Fibroblast of upper back skin (primary cell): ENCODE measurements at places on chromosomes 3 and 15.

DNA sequence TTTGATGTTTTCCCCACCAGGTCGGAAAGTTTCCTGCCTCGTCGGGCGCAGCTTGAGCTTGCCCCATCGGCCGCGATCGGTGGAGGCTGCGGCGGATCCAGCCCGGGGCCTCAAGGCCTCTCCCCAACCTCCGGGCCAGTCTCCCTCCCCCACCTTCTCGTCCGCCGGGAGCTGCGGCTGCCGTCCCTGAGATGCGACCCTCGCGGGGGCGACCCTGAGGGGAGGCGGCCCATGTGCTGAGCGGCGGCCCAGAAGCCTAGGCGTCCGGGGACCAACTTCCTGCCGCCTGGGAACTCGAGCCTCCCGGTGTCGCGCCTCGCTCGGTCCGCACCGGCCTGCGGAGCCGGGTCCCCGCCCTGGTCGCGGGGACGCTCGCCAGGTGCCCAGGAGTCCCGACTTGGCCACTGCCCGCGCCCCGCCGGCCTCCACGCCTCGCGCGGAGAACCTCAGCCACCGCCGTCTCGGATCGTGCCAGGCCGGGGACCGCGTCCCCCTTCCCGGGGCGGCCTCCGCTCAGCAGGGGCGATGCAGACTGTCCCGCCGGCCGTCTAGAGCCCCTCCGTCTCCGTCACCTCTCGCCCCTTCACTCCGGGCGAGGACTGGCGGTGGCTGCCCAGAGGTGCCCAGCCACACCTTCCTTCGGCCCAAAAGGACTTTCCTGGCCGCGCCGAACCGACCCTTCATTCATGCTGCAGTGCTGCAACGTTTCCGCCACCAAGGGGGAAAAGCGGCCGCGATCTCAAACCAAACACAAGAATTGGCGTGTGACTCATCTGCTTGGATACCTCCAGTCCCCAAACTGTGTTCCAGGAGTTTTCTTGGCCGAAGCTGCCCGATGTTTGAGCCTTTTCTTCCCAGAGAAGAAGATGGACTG lies 656 bp downstream of the SLMAP start:
- peak; percentile 62 for DNase-seq

DNA sequence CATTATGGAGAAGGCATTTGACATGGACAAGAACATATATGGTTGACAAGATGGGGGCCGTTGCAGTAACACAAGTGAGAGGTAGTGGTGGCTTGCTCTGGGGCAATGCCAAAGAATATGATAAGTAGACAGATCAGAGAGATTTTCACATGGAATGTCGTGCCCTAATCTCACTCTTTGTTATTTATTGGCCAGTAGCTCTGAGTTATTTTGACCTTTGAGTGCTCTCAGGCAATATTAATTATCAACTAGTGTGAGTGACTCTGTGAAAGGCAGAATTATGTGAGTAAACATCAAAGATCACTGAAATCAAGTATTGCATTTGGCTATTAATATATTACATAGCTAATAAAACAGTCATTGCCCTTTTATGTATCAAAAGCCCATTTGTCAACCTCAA lies 164.9 kb upstream of the ADAMTS9 start:
- DNase-seq, result no peak

- no peak for DNase-seq
These were observed 108.5 kb downstream of the FILIP1L start for GRCh38 chr3:100005665-100006393.

- no peak for DNase-seq
These were observed 31.1 kb downstream of the ADAMTS17 start for GRCh38 chr15:100310513-100311153.

GRCh38 chr3:124631727-124632126 lies 98.5 kb upstream of the UMPS start:
- DNase-seq, result no peak

GRCh38 chr3:113948015-113948917 lies 453 bp downstream of the ZDHHC23 start:
- no peak for DNase-seq

DNA sequence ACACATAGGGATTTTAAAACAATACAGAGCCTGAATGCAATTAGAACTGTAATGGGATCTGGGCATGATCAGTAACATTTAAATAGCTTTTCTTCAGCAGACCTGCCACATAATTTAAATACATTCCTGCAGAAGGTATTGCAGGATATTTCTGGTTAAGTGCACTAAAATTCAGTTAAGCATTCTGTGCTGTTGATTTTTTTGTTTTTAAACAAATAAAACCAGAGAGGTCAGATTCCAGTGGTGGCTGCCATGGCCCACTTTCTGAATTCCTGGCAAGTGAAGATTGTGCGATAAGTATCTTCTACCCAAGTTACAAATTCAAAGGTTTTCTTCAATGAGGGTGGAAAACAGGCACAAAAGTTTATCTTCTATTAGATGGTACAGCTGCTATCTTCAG lies 98.7 kb downstream of the RAP2B start:
- DNase-seq, result no peak

DNA sequence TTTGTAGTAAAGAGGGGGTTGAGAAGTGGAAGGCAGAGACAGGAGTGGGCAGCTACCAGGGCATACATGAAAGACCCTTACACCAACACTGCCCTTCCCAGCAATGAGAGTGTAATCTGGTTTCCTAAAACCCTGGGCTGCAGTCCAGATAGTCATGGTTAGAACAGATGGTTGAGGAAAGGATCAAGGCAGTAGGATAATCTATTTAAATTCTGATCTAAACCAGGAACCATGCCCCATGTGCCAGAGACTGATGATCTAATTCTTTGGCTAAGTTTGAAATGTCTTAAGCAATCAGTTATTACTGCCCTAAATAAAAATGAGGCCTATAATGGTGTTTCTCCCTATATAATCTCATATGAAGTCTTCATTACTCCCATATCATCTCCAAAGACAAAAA lies 59.6 kb downstream of the PRTG start:
- peak; percentile 22 for DNase-seq

DNA sequence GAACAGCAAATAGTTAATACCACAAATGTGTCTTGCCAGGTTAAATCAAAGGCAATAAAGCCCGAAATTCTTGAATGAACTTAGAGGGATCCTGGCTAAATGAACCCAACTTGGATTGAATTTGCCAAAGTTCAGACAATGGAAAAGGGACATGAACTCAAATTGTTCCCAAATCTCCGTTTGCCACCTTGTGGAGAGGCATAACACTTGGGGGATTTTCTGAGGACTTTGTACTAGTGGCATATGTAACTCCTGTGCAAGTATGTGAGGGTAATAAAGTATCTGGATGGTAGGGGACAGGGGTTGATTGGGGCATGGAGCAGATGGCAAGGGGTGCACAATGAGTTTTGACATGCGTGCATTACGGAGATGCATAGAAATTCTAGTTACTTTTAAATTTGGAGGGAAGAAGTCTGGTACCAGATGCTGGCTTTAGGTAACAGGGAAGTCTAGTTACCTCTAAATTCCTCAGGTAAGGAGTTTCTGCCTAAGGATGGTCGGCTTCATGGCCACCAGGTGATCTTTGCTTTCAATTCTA lies 1.2 kb upstream of the TCAIM start:
- no peak for DNase-seq

DNA sequence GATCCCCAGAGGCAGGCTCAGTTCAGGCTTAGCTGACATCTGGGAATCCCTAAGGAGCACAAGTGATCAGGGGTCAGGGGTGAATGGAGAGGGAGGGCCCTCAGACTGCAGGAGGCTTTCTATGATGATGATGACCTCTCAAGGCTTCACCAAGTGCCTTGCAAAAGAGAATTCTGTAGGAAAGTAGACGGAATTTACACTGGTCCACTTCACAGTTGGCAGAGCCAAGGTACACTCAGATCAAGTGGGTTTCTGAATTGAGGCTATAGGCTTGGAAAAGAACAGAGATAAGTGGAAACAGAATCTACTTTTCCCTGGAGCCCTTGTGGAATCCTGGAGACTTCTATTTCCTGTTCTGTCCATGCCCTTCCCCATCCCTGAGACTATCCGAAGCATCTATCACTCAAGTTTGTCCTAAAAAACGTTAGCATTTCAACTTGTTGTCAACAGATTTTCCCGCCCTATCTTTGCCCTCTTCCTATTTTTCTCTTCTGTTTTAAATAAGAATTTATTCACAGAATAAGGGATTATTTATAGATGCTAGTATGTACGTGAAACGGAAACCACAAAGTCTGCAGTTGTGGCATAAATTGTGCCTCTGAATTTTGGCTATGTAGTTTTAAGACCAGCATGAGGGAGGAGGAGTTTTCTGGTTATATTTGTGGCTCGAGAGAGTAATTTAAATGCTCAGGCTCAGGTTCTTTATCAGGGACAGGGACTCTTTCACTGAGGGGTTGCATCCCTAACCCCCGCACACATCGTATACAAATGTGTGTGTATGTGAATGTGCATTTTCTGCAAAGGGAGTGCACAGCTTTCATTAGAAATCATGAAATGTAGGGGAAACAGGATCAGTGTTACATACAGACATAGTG lies 12.8 kb downstream of the GCSAM start:
- DNase-seq, result no peak

DNA sequence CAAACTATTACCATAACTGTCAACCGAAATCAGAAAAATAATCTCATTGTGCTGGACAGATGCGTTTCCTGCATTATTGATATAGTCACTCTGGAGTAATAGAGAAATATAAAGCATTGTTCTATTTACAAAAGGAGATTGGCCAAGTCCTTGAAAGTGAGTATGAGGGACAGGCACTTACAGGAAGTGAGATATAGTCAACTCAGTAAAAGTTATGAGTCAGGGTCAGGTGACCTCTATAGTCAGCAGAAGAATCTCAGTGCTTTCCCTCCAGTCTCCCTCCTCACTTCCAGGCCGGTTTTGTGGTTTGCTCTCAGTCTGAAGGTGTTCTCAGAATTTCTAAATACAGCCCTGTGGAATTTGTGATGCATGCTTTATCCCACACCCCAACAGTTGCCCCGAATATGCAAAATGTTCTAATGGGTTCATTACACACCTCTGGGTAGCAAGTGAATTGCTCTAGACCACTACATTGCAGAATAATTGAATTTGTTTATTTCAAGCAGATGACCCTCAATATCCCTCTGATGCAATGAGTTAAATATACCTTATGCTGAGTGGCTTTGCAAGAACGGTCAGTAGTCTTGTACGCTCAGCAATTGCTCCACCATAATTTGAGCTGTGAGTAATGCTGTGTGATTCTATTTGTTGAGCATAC lies 787.7 kb downstream of the MCTP2 start:
- DNase-seq, result peak; percentile 77

DNA sequence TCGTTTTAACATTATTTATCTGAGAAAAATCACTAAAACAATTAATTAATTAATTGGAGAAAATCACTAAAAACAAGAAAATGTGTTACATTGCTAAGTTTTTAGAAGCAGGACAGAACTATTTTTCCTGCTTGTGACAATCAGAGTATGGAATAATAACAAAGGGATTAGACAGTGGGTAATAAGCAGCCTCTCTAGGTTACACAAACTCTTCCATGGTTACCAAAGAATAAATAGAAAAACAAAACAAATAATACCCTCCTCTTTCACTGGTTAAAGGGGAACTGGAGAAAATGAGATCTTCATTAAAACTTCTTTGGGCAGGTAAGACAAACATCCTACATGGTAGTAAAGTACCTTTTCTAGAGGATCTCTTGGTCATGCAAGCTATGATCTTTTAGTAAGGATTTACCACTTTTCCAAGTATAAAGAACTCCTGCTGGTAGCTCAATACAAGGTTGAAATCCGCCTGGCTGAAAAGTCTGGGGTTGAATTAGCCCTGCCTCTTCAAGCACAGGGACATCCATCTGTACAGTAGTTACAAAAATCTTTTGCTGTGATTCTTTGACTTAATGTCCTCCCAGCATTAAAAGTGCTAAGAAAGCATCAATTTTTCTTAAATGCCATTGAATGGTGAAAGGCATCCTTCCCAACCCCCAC lies 2.5 kb upstream of the PLCH1 start:
- DNase-seq, result no peak

DNA sequence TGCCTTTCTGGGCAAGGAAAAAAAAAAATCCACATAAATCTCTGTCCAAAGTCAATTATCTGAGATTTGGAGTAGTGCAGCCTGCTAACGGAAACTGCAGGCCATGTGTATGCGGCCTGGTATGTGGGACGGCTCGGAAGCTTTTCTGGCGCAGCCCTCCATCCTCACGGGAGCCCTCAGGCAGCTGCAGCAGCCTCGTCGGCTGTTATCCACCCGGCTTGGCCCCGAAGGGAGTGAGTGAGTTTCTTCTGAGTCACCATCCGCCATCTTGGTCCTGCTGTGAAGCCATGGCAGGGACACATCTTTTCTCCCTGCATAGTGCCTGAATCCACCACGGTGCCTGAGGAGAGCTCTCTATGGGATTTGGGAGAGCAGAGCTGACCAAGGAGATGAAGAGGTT lies 62.8 kb downstream of the POLR2M start:
- peak; percentile 88 for DNase-seq

DNA sequence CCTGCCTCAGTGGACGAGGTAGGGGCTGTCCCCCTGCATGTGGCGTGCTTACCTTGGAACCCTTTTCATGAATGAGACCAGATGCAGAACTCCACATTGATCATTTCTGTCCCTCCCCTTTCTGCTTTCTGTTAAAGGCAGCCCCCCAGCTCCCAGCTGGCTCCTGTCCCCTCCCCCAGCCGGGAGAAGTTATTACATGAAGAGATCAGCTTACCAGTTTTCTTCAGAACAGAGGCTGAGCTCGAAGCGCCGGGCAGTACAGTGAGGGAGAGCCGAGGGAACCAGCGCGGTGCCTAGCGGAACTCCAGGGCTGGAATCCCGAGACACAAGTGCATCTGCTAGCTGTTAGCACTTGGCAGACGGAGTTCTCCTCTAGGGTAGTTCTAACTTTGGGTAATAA lies 263.3 kb upstream of the NR2E3 start:
- DNase-seq, result peak; percentile 37

- peak; percentile 63 for DNase-seq
These were observed 25.9 kb downstream of the RNF111 start for GRCh38 chr15:59013246-59013873.

- no peak for DNase-seq
These were observed 445.2 kb downstream of the ZBBX start for GRCh38 chr3:166934879-166935278.

- DNase-seq, result peak; percentile 70
These were observed 513.0 kb downstream of the NTRK3 start for GRCh38 chr15:87743562-87743961.

- DNase-seq, result peak; percentile 14
These were observed 9.6 kb upstream of the FAM174B start for GRCh38 chr15:92665100-92665555.

DNA sequence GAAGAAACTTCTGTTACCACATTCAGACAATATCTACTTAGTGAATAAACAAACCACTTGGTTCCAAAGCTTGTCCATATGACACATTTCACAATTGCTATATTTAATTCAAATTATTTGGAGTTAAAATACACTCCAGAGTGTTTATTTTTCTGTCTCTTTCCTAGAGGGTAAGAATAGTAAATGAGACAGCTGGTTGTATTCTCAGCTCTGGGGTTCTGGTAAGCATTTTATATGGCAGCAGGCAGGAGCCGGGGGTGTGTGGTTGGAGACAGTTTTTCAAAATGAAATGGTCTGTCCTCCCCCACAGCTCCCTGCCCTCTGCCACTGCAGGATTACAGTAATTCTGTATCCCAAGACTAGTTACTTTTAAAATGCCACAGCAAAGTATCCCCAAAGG lies 10.9 kb upstream of the SEC61A1 start:
- DNase-seq, result no peak
